ENCODE measurements at places on chromosomes 1 and 21.

- DNase-seq: no peak
These were observed 35.5 kb downstream of the RHOU start for GRCh38 chr1:228770779-228771223.

DNA sequence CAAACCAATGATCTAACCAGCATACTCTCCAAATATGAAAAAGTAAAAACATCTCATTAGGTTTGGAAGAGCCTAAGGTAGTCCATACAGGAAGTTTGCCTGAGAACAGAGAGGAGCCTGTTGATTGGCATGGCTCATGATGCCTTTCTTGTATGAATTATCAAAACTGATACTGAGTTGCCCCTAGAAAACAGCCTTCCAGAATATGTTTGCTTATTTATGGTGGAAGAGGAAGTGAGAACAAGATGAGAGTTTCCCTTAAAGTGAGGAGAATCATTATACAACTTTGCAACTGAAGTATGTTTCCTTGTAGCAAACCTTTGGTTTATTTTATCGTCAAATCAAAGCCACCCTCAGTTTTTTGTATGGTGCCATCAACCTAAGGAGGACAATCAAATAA, 23.8 kb upstream of the KIAA1614 start:
- no peak for DNase-seq

- peak; percentile 92 for DNase-seq
These were observed 1.1 kb downstream of the IGFN1 start for GRCh38 chr1:201191653-201192260.

DNA sequence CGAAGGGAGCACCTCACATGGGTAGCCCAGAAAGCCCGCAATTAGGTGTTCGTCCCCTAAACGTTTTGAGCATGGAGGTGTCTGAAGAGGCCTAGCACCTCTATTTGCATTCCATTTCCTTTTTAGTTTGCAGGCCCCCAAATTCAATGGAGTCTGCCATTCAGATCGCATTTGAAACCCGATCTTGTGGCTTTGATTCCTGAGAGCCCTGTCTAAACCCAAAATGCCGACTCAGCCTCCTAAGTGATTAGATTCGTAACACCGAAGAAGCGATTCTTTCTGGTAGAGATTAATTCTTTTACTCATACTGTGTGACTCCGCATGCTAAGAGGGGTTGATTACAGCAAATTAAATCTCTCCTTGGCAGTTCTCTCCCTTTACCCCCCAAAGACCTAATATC, 415.2 kb upstream of the KAZN start:
- DNase-seq: no peak

GRCh38 chr1:167059045-167059808, 30.9 kb downstream of the GPA33 start:
- peak; percentile 24 for DNase-seq

- no peak for DNase-seq
These were observed 8.7 kb upstream of the C2CD2 start for GRCh38 chr21:41962425-41962966.

GRCh38 chr1:47332779-47333577, 612 bp upstream of the CMPK1 start:
- DNase-seq: no peak

DNA sequence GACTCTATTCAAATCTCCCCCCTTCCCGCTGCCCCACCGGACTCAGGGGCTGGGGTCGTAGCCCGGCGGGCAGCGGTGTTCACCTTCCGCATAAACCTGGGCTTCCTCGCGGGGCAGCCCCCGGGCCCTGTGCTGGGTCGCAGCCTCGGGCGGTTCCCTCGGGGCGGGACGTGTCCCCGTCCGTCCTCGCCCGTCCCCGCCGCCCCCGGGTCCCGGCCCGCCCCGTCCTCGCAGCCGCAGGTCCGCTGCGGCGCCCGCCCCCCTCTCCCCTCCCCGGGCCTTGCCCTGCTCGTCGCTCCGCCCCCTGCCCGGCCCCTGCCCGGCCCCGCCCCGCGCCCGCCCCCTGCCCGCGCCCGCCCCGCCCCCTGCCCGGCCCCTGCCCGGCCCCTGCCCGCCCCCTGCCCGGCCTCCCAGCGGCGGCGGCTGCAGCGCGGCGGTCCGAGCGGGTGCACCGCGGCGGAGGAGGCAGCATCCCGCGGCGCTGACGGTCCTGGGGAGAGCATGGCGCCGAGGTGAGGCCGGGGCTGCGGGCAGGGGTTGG, at the start of gene COL18A1:
TSS of gene COL18A1 (plus strand) at position 436 of the 541 bp plus-strand sequence. CDS start at position 502, 66 bp downstream.
- no peak for DNase-seq

GRCh38 chr1:166950156-166950555, 25.2 kb downstream of the ILDR2 start:
- DNase-seq: no peak

GRCh38 chr1:61481315-61481715, 243.6 kb downstream of the TM2D1 start:
- no peak for DNase-seq

- DNase-seq: no peak
These were observed 146.5 kb downstream of the LIPI start for GRCh38 chr21:14064296-14064645.

DNA sequence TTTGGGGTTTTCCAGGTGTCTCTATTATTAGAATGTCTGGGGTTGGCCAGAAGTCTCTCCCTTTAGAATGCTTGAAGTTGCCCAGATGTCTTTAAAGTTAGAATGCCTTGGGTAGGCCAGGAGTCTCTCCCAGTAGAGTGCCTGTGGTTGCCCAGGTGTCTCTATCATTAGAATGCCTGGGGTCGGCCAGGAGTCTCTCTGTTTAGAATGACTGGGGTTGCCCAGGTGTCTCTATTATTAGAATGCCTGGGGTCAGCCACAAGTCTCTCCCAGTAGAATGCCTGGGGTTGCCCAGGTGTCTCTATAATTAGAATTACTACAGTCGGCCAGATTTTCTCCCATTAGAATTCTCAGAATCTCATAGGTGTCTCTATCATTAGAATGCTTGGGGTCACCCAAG, 55.2 kb downstream of the RNF187 start:
- no peak for DNase-seq

DNA sequence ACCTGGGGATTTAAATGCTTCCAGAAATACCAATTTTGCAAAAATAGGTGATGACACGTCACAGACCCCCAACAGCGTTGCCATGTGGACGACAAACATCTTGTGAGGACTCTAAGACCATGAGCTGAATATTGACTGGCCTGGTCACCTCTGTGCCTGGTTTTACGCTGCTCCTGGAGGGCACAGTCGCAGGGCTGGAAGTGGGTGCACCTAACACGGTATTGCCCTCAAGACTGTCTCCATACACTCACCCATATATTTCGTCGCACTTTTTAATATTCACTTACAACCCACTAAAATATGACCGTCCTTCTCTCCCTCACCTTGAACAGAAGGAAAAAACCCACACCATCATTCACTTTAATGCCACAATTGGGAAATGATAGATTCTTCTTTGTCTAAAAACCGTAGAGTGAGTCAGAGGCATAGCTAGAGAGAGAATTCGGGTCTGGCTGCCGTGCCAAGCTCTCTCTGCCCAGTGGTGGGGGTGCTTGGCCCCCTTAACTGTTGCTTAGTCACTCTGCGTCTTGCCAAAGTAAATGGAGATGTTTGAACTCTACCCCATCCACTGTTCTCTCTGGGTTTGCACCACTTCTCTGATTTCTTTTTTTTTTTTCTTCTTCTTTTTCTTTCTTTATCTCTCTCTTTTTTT, 40.8 kb upstream of the UTS2 start:
- peak; percentile 16 for DNase-seq

DNA sequence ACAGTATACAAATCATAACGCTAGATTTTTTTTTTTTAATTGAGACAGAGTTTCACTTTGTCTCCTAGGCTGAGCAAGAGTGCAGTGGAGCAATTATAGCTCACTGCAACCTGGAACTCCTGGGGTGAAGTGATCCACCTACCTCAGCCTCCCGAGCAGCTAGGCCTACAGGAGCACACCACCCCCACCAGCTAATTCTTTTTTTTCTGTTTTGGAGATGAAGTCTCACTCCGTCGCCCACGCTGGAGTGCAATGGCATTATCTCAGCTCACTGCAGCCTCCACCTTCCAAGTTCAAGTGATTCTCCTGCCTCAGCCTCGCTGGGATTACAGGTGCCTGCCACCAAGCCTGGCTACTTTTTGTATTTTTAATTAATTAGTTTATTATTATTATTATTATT, 21.3 kb downstream of the NPR1 start:
- DNase-seq: no peak

GRCh38 chr1:17545356-17545755, 5.9 kb downstream of the ARHGEF10L start:
- no peak for DNase-seq

DNA sequence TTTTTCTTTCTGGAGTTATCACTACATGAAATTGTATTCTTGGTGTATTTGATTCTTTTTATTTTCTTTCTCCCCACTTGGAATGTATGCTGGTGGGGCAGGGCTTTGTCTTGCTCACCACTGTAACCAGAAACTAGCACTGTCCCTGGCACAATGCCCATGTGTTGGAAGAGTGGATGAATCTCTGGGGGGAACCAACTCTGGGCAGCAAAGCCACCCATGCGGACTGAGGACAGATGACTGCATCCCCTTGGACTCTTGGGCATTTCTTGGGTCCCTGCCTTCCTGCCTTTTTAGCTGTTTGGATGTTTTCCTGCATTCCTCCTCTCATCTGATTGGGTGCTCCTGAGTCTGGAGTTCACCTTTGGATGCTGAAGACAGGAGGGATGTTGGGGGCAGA, 6.1 kb downstream of the CYP4B1 start:
- no peak for DNase-seq

GRCh38 chr1:75542818-75543570, 67.9 kb downstream of the SLC44A5 start:
- no peak for DNase-seq

DNA sequence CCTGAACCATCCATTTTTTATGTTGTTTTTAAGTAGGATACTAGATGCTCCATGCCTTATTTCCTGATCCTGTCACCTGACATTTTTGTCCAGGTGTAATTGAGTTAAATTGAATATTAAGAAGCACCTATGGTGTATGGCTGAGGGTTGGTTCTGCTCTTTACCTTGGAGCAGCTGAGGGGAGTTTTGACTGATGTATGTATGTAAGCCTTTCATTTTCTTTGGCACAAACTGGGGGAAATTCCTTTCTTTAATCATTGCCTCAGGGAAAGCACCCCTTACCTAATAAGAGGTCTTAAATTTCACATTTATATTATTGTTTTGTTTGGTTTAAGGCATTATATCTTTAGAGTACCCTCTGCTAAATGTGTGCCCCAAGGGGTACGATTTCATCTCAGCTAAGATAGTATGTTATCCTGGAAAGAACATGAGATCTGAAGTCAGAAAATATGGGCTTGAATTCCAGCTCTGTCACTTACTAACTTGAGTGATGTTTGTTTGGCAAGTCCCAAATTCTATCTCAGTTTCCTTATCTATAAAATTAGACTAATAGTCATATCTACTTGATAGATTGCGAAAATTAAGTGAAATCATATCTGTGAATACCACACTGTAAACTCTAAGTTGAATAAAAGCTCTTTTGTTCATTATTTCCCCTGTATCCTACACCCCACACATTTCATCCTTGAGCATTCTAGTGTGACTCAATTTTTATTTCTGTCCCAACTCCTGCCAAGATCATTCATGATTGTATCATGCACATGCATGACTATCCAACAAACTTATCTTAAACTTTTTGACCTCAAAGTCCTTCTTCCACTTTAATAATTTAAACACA, 57.7 kb upstream of the NUF2 start:
- no peak for DNase-seq

- no peak for DNase-seq
These were observed 57.3 kb upstream of the RUNX3 start for GRCh38 chr1:24987424-24987823.

DNA sequence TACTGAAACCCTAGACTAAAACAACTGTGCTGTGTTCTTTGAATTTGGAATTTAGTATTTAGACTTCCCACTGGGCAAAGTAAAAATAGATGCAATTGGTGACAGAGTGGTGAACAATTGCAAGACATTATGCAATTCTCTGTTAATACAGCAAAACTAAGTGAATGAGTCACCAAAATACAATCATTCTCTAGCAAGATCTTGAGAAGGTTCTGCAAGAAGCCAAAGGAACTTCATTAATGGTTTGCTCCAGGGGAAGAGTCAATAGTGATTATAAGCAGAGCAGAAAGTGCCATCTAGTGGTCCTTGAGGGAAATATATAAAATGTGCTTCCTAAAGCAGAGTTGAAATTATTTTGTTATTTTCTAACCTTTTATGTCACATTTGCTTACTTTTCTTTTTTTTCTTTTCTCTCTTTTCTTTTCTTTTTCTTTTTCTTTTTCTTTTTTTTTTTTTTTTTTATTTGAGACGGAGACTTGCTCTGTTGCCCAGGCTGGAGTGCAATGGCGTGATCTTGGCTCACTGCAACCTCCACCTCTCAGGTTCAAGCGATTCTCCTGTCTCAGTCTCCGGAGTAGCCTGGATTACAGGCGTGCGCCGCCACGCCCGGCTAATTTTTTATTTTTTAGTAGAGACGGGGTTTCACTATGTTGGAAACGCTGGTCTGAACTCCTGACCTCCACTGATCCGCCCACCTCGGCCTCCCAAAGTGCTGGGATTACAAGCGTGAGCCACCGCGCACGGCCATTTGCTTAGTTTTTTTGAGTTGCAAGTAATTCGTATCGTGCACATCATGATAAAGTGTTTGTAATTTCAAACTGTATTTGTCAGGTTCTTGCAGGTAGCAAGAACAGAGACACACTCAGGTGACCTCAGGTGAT, 99.2 kb downstream of the CTH start:
- peak; percentile 76 for DNase-seq

DNA sequence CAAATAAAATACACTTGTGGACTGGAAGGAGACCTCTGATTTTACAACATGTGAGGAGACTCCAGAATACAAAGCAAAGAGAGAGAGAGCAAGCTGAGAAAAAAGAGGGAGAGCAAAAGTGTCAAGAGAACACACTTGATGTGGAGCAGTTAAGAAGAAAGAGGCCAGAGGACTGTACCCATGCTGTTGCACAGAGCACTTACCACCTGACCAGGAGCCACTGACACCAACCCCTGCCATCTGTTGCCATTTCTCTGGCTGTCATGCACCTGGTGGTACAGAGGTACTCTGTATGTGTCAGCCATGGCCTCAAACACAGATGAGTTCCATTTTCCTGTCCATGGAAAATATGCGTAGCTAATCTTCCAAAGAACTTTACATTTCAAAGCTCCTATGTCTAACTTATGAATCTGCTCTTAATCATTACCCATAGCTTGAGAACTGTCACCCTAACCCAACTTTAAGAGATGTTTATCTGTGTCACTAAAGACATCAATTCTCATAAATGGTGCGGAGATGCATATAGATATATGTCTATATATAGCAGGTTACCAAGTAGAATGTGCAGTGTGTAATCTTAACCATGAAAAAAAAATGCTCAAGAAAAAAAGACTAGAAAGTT, 32.8 kb upstream of the ABCD3 start:
- DNase-seq: no peak

GRCh38 chr1:203058676-203058935, 27.2 kb downstream of the MYOG start:
- DNase-seq: no peak
